ENCODE measurements at places on chromosomes 5 and 9. TPM values are rescaled to one million over a fixed set of nuclear protein-coding genes. Genes with fewer than 3 reads are reported as not detected.

PCDHB16 gene
- 1.8 TPM for total RNA-seq

PCBD2 gene
- total RNA-seq = 9.8 TPM

- DNase-seq = no peak
- H3K27ac ChIP-seq = no peak overlapping the region
- H3K27me3 ChIP-seq = no peaks in the 10 kb centered on the region
- no peak overlapping the region for H3K4me3 ChIP-seq
- no peaks in the 10 kb centered on the region for H3K36me3 ChIP-seq
- H3K4me1 ChIP-seq = no peaks in the 10 kb centered on the region
Observed at GRCh38 chr9:131954299-131954698, 125.4 kb downstream of the MED27 start.

GRCh38 chr5:15938961-15939360, 240.6 kb downstream of the MARCHF11 start:
- no peak overlapping the region for H3K27ac ChIP-seq
- DNase-seq = no peak
- no peaks in the 10 kb centered on the region for H3K4me1 ChIP-seq
- H3K36me3 ChIP-seq = no peaks in the 10 kb centered on the region
- H3K4me3 ChIP-seq = no peak overlapping the region

DNA sequence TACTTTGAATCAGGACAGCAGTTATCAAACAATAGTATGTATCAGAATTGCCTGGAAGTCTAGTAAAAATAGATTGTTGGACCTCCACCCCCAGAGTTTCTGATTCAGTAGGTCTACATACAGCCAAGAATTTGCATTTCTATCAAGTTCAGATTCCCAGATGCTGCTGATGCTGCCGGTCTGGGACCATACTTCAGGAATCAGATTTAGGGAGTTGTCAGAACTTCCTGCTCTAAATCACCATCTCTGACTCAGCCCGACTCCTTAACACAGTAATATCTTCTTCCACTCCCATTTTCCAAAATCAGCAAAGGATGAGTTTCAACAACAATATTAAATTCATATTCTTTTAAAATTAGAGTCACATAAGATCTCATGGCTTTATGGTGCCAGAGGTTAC, 227.2 kb upstream of the TMEM161B start:
- no peaks in the 10 kb centered on the region for H3K4me1 ChIP-seq
- H3K27ac ChIP-seq = no peak overlapping the region
- DNase-seq = no peak
- H3K4me3 ChIP-seq = no peak overlapping the region
- H3K36me3 ChIP-seq = no peaks in the 10 kb centered on the region
